Natural killer cell (primary cell): ENCODE measurements at places on chromosomes 3 and 15. TPM values are rescaled to one million over a fixed set of nuclear protein-coding genes. Genes with fewer than 3 reads are reported as not detected.

GRCh38 chr3:159781867-159782266, 206.8 kb upstream of the IL12A start:
- no peak for DNase-seq
- H3K36me3 ChIP-seq = no peaks in the 10 kb centered on the region
- H3K4me3 ChIP-seq = no peak overlapping the region
- H3K4me1 ChIP-seq = no peaks in the 10 kb centered on the region
- H3K27ac ChIP-seq = no peak overlapping the region

GRCh38 chr3:186931532-186932280, 1.4 kb downstream of the ST6GAL1 start:
- peaks cover 24% of the 10 kb centered on the region for H3K36me3 ChIP-seq
- H3K27ac ChIP-seq = peak overlapping the region; percentile 92

Gene SNX33
- total RNA-seq = 5.1 TPM

Gene ALDH1A2
- 3.6 TPM for total RNA-seq

Gene PLXND1
- total RNA-seq = 135 TPM

DNA sequence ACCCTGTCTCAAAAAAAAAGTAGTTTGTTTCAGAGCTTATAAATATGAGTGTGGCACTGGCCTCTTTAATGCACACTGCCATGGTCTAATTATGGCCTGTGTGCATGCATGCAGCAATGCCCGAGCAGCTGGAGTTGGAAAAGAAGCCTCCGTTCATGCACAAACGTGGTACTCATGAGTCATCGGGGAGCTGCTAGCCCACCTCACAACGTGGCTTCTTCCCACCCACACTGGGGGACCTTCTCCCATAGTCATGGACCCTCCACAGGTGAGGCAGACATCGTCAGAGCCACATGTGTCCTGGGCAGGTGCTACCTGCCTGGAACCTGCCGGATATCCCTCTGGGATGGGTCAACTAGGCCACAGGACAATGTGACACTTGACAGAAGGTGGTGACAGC, 66.7 kb downstream of the ATP10A start:
- peaks cover 62% of the 10 kb centered on the region for H3K4me1 ChIP-seq
- H3K27ac ChIP-seq = no peak overlapping the region
- no peak overlapping the region for H3K4me3 ChIP-seq
- H3K36me3 ChIP-seq = no peaks in the 10 kb centered on the region

GRCh38 chr3:99128725-99129505, 227.4 kb upstream of the DCBLD2 start:
- no peak for DNase-seq
- no peaks in the 10 kb centered on the region for H3K4me1 ChIP-seq
- H3K27ac ChIP-seq = no peak overlapping the region

Gene RABL3
- 11.7 TPM for total RNA-seq

- no peak overlapping the region for H3K4me3 ChIP-seq
- H3K36me3 ChIP-seq = no peaks in the 10 kb centered on the region
- no peaks in the 10 kb centered on the region for H3K27me3 ChIP-seq
- no peaks in the 10 kb centered on the region for H3K4me1 ChIP-seq
These were observed 111.2 kb upstream of the SAMMSON start for GRCh38 chr3:69888040-69888942.

Gene C3orf80
- not detected for total RNA-seq

DNA sequence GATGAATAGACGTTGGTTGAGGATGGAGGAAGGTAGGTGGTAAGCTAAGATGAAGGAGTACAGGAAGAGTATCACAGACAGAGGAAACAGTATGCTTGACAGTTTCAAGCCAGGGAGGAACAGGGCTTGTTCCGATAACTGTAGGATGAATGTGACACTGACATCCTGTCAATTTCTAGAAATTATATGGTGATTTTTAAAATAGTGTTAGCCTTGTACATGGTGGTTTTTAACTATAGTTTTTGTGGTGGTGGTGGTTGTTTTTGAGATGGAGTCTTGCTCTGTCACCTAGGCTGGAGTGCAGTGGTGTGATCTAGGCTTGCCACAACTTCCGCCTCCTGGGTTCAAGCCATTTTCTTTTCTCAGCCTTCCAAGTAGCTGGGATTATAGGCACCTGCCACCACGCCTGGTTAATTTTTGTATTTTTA, 92.8 kb downstream of the FNDC3B start:
- H3K4me3 ChIP-seq = no peak overlapping the region
- no peaks in the 10 kb centered on the region for H3K27me3 ChIP-seq
- H3K36me3 ChIP-seq = no peaks in the 10 kb centered on the region
- peaks cover 53% of the 10 kb centered on the region for H3K4me1 ChIP-seq
- peak; percentile 63 for DNase-seq

- no peaks in the 10 kb centered on the region for H3K27me3 ChIP-seq
- no peaks in the 10 kb centered on the region for H3K4me1 ChIP-seq
- no peak overlapping the region for H3K4me3 ChIP-seq
- no peaks in the 10 kb centered on the region for H3K36me3 ChIP-seq
- peak; percentile 5 for DNase-seq
- H3K27ac ChIP-seq = no peak overlapping the region
These were observed 836.2 kb downstream of the AGBL1 start for GRCh38 chr15:86915811-86916331.

DNA sequence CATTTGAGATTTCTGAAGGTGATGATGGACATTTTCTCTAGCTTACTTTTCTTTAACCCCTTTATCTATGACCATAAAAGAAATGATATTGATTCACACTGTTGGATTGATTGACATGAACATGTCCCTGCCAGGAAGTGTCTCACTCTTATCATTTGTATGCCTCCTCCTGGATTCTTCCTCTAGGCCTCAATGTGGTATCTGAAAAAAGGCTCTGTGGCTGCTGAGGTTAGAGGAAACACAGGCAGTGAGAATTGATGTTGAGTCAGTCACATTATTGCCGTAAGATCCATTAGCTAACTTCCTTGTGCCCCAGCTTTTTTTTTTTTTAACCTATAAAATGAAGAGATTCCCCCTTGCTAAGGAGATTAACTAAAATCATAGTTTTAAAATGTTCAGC, 8.0 kb upstream of the THRB start:
- H3K4me1 ChIP-seq = no peaks in the 10 kb centered on the region
- H3K27ac ChIP-seq = no peak overlapping the region
- H3K4me3 ChIP-seq = no peak overlapping the region
- no peak for DNase-seq
- H3K27me3 ChIP-seq = no peaks in the 10 kb centered on the region

DNA sequence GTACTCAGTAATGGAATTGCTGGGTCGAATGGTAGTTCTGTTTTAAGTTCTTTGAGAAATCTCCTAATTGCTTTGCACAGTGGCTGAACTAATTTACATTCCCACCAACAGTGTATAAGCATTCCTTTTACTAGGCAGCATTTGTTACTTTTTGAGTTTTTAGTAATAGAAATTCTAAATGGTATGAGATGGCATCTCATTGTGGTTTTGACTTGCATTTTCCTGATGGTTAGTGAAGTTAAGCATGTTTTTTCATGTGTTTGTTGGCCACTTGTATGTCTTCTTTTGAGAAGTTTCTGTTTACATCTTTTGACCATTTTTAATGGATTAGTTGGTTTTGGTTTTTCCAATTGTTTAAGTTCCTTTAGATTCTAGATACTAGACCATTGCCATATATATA, 28.4 kb downstream of the TP63 start:
- no peak overlapping the region for H3K27ac ChIP-seq
- no peaks in the 10 kb centered on the region for H3K4me1 ChIP-seq
- H3K4me3 ChIP-seq = no peak overlapping the region
- H3K36me3 ChIP-seq = no peaks in the 10 kb centered on the region
- no peak for DNase-seq

Gene ZNF860
- total RNA-seq = 0.10 TPM

DNA sequence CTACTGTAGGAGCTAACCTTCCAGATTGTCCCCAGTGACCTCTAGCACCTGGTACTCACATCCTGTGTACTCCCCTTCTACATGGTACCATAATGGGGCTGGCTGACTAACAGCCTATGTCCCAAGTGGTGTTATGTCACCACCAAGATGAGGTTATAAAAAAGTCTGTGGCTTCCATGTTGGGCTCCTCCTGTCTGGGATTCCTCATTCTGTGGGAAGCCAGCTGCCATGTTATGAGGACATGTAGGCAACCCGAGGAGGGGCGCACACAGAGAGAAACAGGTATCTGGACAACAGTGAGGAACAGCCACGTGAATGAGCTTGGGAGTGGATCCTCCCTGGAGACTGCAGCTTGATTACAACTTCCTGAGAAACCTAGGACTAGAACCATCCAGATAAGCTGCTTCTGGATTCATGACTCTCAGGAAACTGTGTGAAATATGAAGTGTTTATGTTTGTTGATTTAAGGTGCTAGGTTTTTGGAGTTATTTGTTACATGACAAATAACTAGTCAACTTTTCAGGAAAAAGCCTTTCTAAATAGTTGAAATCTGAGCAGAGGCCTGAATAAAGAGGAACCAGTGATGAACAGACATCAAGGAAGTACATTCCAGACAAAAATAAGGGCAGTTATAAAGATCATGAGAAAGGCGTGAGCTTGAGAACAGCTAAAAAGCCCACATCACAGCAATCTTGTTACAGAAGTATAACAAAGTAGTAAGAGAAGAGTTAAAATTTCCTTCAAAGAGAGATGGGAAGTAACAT, 21.7 kb downstream of the GOLIM4 start:
- no peaks in the 10 kb centered on the region for H3K36me3 ChIP-seq
- H3K27me3 ChIP-seq = no peaks in the 10 kb centered on the region
- H3K27ac ChIP-seq = no peak overlapping the region
- no peak for DNase-seq
- no peaks in the 10 kb centered on the region for H3K4me1 ChIP-seq
- no peak overlapping the region for H3K4me3 ChIP-seq

Gene HGD
- 2.5 TPM for total RNA-seq

Gene ZNF385D
- 0.25 TPM for total RNA-seq

Gene GRM2
- 5.6 TPM for total RNA-seq

- H3K4me3 ChIP-seq = no peak overlapping the region
- H3K36me3 ChIP-seq = no peaks in the 10 kb centered on the region
- H3K4me1 ChIP-seq = no peaks in the 10 kb centered on the region
- H3K27me3 ChIP-seq = no peaks in the 10 kb centered on the region
These were observed 55.8 kb downstream of the TBC1D5 start for GRCh38 chr3:17686613-17687012.
